ENCODE measurements at places on chromosomes 1 and 21. TPM values are rescaled to one million over a fixed set of nuclear protein-coding genes. Genes with fewer than 3 reads are reported as not detected.

DNA sequence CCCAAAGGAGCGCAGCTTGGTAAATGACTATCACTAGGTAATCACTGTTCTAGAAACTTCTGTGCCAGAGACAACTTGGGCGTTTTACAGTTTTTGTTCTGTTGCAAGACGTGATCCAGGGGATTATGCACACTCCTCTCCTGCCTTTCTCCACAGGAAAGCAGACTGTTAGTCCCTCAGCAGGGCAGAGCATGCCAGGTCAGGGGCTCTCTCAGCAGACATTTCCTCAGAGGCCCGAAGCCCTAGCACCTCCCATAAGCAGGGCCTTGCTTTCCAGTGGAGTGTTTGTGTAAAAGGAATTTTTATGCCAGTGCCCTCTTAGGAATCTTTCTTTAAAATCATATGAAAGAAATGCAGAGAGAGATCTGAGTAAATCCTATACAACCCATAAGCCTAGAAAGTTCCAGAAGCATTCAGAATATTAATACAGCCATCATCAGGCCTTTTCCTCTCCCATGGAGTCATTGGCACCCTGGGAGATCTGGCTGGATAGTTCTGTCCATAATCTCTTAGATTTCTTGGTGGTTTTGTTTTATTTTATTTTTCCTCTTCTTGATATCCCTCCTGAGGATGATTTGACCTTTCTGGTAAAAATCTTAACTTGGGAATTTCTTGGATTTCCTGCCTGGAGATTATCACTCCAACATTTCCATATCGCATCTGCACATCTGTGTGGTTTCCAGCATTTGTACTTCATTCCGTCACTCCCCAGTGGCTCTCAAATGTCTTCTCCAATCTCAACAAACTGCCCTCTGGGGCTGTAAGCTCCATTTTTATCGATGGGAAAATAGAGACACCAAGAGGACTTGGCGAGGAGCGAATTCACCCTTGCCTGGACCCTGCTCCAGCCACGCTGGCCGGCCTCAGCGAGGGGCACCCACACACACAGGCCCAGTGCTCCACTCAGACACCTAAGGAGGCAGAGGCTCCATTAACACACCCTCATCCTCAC is 116.1 kb downstream of the PSMG1 start:
- DNase-seq, result no peak

GRCh38 chr1:215210167-215210566 is 127.6 kb downstream of the KCNK2 start:
- DNase-seq, result no peak

- DNase-seq, result no peak
These were observed 18.0 kb upstream of the TMEM52 start for GRCh38 chr1:1937061-1937460.

- no peak for DNase-seq
These were observed 2.9 kb downstream of the RIPK4 start for GRCh38 chr21:41763996-41764395.

DNA sequence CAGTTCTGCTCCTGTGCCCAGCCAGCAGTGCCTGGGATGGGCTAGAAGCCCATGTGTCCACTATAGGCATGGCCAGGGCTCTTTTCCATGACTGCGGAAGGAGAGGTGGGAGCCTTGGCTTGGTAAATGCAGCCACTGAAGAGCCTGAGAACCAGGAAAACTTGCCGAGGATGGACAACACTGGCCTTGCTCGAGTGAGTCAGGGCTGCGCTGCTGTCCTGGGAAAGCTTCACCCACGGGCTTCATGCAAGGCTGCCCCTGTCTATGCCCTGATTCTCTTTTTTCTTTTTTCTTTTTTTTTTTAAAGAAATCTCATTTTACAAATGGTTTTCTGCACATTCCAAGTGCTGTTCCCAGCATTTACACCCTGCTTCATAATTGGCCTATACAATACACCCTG is 156.5 kb downstream of the CAMTA1 start:
- no peak for DNase-seq

DNA sequence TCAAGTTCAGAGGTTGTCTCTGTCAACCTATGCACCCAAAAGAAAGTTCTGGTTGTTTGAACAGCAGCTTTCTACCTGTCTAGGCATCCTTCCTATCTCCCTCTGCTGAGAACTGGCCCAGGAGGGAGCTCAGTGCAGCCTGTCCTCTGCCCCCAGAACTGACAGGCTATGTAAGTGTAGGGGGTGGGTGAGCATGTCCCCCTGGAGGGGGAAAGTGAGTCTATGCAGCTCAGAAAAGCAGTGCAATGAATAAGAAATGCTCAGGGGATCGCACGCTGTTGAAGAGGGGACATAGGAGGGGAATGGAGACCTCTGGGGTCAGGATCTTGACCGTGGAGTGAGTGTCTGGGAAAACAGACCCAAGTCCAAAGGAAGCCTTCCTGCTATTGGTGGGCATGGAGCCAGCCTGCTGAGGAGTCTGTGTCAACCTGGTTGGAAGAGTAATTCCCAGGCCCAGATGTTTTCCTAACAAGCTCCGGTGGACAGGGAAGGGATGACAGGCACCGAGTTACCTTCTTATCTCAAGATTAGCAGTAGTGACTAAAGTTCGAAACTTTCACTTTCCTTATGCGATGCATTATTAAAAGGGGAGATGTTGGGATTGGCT is 26.1 kb upstream of the FHAD1 start:
- no peak for DNase-seq

DNA sequence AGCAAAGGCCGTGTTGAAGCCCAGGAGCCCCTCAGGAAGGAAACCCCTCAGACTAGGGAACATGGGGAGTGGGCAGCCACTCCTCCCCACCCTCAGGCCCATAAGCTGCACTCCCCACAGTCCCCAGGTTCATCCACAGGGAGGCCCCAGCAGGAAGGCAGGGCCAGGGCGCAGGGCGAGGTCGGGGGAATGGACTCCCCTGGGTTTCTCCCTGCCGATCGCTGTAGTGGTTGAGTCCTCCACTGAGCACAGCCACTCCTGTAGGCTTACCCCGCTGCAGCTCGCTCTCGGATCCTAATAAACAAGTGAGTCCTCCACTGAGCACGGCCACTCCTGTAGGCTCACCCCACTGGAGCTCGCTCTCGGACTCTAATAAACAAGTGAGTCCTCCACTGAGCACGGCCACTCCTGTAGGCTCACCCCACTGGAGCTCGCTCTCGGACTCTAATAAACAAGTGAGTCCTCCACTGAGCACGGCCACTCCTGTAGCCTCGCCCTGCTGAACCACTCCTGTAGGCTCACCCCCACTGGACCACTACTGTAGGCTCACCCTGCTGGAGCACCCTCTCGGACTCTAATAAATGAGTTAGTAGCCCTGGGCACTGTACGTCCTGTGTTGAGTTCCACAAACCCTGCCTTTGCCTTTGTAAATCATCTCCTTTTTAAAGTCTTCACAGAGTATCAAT is 16.2 kb upstream of the COL18A1 start:
- DNase-seq, result no peak

DNA sequence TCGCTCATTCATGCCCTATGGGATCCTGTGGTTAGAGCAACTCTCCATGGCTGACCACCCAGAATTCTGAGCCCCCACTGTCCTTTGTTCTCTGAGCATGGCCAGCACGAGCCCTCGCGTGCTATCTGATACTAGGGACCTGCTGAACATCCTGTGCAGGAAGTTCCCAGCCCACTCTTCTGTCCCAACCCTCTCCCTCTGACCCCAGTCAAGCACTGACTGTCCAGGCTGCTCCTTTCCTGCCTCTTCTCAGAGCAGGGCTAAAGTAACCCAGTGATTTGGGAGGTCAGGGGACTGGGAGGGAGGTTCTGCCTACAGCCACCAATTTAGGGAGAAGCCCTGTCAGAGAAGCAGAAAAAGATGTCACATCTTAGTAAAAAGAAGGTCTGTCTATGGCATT is 21.2 kb downstream of the CYP4B1 start:
- DNase-seq, result no peak

- DNase-seq, result no peak
These were observed 8.7 kb upstream of the GADD45A start for GRCh38 chr1:67676287-67676686.

Gene AIDA
- 71.6 TPM for total RNA-seq

GRCh38 chr1:98201666-98202081 is 280.8 kb upstream of the DPYD start:
- DNase-seq, result no peak

Gene SPRR2G
- total RNA-seq, result not detected

- DNase-seq, result no peak
These were observed 7.6 kb downstream of the LAPTM5 start for GRCh38 chr1:30749691-30750583.

Gene CELA3B
- total RNA-seq, result not detected

DNA sequence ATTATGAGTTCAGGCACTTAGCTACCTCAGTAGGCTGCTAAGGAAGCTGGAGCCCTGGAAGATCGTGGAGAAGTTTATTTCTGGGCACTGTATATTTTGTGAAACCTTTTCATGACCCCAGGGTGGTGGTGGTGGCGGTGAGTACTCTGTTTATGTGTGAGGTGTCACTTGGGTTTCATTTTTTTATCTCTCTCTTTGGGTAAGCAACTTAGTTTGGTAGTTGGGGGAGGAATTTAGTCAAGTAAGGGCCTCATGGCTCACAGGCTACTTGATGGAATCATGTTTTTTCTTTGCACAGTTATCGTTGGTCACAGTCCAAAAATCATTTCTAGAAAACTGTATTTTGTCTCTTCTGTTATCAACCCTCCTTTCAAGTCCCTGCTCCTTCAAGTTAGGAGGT is 33.9 kb downstream of the C1orf141 start:
- DNase-seq, result no peak

DNA sequence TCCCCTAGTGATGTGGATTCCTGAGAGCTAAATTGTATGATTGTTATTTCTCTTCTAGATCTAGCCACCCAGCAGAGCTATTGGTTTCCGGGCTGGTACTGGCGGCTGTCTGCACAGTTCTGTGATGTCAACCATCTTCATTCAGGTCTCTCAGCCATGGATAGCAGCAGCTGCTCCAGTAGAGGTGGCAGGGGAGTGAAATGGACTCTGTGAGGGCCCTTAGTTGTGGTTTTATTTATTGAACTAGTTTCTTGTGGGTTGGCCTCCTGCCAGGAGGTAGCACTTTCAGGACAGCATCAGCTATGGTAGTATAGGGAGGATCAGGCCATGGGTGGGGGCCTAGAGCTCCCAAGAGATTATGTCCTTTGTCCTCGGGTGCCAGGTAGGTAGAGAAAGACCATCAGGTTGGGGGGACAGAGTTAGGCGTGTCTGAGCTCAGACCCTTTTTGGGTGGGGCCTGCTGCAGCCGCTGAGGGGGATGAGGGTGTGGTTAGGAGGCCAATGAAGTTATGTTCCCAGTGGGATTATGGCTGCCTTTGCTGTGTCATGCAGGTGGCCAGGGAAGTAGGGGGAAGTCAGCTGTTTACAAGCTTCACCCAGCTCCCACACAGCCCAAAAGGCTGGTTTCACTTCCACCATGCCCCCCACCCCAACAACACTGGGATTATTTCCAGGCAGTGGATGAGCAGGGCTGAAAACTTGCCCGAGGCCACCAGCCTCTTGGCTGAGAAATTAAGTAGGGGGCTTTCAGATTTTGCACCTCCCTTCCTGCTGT is 55.1 kb upstream of the RGS4 start:
- no peak for DNase-seq

DNA sequence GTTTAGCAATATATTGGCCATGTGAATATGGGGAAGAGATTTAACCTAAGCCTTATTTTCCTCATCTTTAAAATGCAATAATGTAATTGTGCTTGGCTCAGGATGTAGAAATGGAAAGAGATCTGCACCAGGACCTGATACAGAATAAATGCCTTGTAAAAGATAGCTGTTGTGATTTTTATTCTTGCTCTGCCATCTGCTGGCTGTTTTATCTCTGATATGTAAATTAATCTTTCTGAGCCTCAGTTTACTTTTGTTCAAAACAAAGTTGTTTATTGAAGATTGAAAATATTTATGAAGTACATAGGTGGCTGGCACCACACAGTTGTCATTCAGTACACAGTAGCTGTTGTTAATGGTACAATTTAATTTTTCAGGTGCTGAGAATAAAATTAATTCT is 21.9 kb downstream of the ZYG11B start:
- DNase-seq, result no peak

Gene INAVA
- total RNA-seq, result 50.4 TPM

DNA sequence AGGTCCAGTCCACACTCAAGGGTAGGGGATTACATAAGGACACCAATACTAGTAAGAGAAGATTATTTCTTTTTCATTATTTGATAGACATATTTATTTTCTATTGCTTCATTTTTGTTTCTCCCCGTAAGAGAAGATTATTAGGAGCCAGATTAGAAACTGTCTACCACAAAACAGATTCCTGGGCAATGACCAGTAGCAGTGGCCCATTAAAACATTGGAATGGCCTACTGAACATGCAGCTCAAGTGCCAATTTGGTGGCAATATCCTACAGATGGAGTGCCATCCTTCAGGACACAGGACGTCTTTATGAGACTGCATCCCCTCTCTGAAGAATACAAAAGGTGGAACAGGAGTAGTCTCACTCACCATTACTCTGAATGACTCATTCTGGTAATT is 34.0 kb upstream of the ARHGAP29 start:
- DNase-seq, result no peak

- no peak for DNase-seq
These were observed 2.5 kb downstream of the SLC1A7 start for GRCh38 chr1:53139951-53140361.

GRCh38 chr1:195897076-195897475 is 711.2 kb downstream of the KCNT2 start:
- DNase-seq, result no peak

- no peak for DNase-seq
These were observed 202.5 kb downstream of the C1orf94 start for GRCh38 chr1:34378968-34379856.

DNA sequence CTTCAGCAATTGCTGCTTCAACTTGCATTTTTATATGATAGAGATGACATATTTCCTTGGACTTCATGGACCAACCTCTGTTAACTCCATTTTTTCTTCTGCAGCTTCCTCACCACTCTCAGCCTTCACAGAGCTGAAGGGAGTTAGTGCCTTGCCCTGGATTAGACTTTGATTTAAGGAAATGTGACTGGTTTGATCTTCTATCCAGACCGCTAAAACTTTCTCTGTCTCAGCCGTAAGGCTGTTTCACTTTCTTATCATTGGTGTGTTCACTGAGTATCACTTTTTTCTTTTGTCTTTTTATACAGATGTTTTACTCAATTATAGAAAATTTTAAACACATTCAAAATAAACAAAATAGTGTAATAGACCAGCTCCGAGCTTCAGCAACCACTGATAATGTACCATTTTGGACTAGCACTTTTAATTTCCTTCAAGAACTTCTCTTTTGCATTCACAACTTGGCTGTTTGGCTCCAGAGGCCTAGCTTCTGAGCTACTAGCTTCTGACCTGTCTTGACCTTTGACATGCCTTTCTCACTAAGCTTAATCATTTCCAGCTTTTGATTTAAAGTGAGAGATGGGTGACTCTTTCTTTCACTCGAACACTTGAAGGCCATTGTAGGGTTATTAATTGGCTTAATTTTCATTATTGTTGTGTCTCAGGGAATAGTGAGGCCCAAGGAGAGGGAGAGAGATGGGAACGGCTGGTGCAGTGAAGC is 9.3 kb downstream of the NEK7 start:
- DNase-seq, result no peak

Gene KLHL17
- total RNA-seq, result 43.9 TPM

Gene IL20
- total RNA-seq, result not detected

Gene KRTAP19-3
- total RNA-seq, result not detected

Gene DRAXIN
- total RNA-seq, result 9.7 TPM
